SK-N-SH (cell line): ENCODE measurements at places on chromosomes 11 and 22. TPM values are rescaled to one million over a fixed set of nuclear protein-coding genes. Genes with fewer than 3 reads are reported as not detected.

- no peak for DNase-seq
Observed at GRCh38 chr11:104451197-104451893, 287.4 kb upstream of the PDGFD start.

- no peak for DNase-seq
Observed at GRCh38 chr11:29135504-29135903, 881.3 kb downstream of the KCNA4 start.

GRCh38 chr11:46733234-46733633 is 14.2 kb downstream of the F2 start:
- DNase-seq: no peak

DNA sequence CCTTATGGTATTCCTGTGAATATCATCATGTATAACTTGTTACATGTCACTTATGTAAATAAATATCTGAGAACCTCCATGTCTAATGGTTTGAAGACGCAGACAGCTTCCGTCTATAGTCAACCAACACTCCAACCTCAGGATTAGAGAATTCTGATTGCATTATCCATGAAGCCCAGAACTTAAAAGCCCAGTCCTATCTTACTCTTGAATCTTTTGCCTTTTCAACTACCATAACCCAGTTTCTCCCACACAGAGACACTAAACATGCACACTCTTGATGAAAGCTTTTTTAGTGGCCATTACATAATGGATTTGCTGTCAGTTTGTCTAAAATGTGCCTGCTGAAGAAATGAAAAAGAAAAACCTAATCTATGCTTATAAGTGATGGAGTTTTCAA is 1219.2 kb downstream of the LRRC4C start:
- DNase-seq: no peak

DNA sequence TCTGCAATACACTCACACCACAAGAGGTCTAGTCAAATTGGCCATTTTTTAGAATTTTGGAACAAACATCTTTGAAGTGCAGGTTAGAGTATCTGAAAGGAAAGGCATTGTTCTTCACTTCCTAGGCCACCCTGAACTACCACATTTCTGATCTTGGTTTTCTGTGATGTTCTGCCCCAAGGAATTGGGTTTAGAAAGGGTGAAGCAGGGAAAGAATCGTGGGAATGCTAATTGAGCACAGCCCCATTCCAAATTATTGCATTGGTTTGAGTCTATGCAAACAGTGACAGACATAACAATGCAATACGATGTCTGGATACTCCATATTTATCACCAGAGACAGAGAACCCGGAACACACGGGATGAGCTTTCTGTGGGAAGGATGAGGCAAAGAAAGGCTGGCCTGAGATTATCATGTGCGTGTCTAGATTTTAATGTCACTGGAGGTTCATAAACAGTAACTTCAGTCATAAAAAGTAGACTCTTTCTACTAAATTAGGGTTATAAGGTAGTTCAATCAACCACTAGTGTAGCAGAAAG is 195.3 kb upstream of the BLID start:
- DNase-seq: no peak

DNA sequence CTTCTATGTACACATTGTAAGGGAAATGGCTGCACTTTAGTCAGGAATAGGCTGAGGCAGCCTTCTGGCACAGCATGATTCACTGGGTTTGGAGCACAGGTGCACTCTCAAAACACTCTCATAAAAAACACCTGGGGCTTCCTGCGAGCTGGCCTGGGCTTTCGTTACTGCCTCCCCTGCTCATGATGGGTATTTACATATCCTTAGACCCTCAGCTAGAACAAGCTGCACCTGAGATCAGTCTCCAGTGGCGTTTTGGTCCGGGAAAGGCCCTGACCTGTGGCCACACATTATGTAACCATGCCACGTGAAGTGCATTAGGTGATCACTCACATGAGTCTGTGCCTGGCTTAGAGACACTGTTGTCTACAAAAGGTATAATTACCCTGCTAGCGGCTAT is 321.7 kb downstream of the TMEM135 start:
- DNase-seq: no peak

DNA sequence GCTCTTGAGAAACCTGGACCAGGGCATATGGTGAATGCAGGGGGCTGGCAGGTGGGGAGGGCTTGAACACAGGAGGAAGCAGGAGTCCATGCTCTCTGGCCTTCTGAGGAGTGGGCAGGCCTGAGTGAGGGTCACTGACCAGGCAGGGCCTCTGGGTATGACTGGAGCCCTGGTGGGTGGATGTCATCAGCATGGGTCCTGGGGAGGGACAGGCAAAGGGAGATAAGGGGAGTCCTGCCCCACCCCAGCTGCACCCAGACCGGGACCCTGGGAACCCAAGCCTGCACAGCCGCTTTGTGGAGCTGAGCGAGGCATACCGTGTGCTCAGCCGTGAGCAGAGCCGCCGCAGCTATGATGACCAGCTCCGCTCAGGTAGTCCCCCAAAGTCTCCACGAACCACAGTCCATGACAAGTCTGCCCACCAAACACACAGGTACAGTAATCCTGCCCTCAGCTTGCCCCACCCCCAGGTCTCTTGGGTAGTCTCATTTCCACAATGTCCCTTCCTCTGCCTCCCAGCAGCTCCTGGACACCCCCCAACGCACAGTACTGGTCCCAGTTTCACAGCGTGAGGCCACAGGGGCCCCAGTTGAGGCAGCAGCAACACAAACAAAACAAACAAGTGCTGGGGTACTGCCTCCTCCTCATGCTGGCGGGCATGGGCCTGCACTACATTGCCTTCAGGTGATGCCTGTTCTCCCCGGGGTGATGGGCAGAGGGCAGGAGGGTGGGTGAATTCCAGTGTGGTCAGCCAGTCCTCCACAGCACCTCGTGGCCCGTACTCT is 2.0 kb upstream of the VEGFB start:
- DNase-seq: no peak

DNA sequence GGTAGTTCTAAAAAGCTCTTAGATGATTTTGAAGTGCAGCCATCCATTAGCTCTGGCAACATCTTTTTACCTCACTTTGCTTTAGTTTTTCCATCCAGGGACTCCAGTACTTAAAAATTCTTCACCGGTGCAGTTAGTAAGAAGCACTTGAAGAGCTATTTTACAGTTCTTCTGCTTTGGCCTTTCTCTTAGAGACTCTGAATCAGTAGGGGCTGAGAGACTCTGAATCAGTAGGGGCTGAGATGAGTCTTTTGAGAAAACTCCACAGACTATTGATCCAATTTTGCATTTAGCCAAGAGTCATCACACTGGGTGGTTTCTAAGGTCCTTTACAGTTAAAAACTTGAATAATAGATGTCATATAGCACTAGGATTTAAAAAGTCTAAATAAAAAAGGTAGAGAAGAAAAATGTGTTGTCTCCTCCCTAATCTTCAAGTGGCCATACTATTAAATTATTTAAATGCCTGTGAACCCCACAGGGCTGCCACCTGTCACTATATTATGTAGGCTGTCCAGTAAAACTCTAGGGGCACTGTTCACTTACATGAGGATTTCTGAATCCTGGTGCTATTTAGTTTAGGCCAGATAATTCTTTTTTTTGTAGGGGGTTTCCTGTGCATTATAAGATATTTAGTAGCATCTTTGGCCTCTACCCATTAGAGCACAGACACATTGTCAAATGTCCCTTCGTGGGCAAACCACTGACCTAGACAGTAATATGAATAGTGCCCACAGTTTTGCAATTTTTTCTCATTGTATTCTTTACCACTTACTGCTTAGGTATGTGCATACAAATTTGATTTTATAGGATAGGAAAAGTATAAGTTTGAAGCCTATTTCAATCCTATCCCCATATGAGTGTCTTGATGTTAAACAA is 26.3 kb upstream of the HIKESHI start:
- no peak for DNase-seq

DNA sequence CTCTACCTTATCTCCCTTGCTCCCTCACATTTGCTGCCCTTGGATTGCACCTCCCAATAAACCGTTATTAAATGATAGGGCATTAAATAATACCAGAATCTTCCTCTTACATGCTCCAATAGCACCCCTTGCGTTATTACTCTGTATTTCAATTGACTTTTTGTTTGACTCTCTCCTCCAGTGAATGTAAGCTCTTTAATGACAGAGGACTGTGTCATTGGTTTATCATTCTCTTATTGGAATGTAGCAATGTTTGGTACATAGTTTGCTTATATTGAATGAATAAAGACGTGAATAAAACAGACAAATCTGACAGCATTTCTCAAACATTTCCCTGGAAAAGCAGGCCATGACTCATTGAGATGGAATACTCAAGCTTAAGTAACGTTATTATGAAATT is 8.7 kb upstream of the MPEG1 start:
- no peak for DNase-seq

- no peak for DNase-seq
Observed at GRCh38 chr22:32584650-32585049, 110.0 kb downstream of the FBXO7 start.

- peak; percentile 63 for DNase-seq
Observed at GRCh38 chr11:19597876-19598275, 114.8 kb upstream of the NAV2 start.

Gene HOATZ
- 4.4 and 4.9 TPM in 2 replicates for polyA plus RNA-seq

Gene POU2AF1
- 0.05 and 0.07 TPM in 2 replicates for polyA plus RNA-seq

Gene IL10RA
- polyA plus RNA-seq: 0.05 TPM in 1 of 2 replicates, not detected in the other

Gene MS4A4A
- not detected in 2 replicates for polyA plus RNA-seq

Gene TIMP3
- polyA plus RNA-seq: 23.1 and 26.1 TPM in 2 replicates

Gene ACER3
- 5.4 and 6.3 TPM in 2 replicates for polyA plus RNA-seq

Gene CARNS1
- polyA plus RNA-seq: 0.15 and 0.23 TPM in 2 replicates

Gene SLC17A6
- polyA plus RNA-seq: not detected in 2 replicates

Gene CTSD
- 93.0 and 187 TPM in 2 replicates for polyA plus RNA-seq
